ENCODE measurements at places on chromosomes 5 and 9.

DNA sequence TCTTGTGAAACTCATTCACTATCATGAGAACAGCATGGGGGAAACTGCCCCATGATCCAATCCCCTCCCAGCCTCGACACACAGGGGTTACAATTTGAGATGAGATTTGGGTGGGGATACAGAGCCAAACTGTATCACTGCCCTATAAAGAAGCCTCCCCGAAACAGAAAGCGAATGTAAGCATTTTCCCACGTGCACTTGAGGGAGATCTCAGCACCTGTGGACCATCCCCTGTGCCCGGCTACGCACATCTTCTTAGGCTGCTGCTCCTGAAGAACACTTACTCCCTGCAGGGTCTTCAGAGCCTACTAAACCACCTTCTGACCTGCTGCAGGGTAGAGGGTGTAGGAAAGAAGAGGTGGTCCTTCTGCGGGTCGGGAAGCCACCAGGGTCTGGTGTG, 410.2 kb upstream of the IRX2 start:
- DNase-seq = no peak

DNA sequence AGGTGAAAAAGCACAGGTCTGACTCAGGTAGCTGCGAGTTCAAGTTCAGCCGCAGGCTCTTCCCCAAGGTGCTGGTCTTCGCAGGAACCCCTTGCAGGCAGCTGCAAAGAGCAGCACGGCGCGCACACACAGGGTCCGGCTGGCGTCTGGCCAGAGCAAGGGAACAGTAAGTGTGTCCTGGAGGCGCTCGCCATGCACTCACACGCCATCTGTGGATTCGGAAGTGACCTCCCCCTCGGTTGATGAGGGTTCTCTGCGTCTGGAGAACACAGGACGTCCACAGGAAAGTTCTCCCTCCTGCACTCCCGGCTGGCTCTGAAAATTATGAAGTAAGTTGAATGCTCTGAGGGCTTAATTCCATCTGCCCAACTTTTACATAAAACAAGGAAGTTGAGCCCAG, 14.0 kb upstream of the EGFL7 start:
- no peak for DNase-seq

DNA sequence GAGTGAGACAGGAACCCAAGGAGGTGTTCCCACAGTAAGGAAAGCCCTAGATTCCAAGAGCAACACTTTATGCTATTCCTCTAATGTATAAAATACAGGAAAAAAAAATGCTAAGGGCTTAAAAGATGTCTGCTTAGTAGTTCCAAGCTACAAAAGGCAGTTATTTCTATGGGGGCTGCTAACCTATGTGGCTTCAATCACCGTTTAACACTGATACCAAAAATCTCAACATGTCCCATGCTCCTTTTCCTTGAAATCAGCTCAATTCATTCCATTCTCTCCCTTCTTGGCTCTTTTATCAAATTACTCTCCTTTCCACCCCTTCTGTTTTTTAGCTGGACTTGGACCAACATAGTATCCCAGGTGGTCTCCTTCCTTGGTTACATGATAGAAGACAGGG, 20.6 kb downstream of the CCNH start:
- no peak for DNase-seq

DNA sequence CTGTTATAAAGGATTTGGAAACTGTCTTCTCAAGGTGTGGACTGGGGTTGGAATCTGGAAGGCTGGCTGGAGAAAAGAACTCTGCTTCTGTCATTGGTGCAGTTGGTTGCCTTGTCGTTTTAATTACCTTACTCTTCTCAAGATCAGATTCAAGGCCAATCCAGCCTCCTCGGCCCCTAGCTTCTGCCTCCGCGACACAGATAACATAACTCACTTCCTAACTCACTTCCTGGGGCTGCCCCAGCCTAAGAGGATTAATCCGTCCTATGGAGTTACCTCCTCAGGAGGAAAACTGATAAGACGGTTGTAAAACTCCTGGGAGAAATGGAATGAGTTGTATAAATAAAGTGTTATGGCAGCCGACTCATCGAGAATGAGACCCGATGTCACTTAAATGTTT, 389.1 kb upstream of the WWC1 start:
- no peak for DNase-seq

DNA sequence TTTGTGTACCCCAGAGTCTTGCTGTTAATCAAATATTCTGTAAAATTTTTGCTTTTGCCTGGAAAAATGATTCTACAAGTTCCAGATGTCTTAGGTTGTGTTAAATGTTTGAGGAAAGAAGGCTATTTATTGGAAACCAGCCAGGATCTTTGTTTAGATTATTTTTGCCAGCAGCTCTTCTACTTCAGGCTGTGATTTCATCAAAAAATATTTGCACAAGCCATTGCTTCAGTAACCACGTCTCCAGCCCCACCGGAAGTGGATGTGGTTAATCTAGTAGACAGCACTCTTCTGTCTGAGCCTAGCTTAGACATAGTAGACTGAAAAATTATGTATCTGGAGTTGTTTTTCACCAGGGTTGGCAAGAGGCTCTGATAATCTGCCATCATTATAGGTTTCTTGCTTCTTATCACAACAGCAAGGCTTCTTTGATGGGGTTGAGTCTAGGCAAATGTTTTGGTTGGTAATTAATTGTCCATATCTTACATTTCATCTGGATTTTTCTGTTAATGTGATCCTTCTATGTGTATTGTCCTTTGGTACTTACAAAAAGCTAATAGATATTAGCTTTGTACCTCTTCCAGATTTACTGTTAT, 17.1 kb downstream of the KCTD16 start:
- peak; percentile 42 for DNase-seq

- no peak for DNase-seq
Measured at GRCh38 chr5:56116599-56117141, 116.5 kb downstream of the ANKRD55 start.

All from left renal pelvis (tissue), 4 donors.